Kidney tubule cell (primary cell): ENCODE measurements at places on chromosomes 2 and 18.

GRCh38 chr2:158598862-158599517, 142.2 kb downstream of the PKP4 start:
- no peak for DNase-seq

DNA sequence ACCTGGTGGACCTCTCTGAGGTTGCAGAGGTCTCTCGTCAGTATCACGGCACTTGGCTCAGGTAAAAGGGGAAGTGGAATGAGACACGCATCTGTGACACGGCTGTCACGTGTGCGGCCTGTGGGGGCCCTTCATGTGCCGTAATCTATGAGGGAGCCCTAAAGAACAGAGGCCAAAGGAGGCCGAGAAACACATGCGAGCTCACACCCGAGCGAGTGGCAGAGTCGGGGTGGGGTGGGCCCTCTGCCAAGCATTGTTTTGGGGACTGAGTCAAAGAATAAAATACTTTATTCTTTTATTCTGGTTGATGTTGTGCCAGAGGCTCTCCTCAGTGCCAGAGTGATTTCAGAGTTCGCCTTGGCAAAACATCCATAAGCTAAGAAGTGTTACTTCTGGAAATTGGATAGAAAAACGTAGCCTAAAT, 43.3 kb downstream of the PLB1 start:
- no peak for DNase-seq

DNA sequence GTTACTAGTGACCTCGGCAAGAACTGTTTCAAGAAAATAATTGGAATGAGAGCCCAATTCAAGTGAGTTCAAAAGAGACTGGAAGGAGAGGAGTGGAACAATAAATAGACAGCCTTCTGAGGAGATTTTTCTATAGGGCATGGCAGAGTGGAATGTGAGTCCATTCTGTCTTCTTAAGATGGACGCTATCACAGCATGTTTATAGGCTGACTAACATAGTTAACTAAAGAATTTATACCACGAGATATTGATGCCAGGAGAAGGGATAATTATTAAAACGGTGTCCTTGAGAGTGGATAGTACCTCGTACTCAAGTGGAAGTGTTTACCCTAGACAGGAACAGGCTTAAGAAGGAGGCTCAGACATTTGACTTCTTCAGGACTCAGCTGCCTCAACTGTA, 143.5 kb upstream of the RBBP8 start:
- DNase-seq, result peak; percentile 6

- DNase-seq, result no peak
Measured at GRCh38 chr2:54574860-54575247, 118.7 kb downstream of the SPTBN1 start.

DNA sequence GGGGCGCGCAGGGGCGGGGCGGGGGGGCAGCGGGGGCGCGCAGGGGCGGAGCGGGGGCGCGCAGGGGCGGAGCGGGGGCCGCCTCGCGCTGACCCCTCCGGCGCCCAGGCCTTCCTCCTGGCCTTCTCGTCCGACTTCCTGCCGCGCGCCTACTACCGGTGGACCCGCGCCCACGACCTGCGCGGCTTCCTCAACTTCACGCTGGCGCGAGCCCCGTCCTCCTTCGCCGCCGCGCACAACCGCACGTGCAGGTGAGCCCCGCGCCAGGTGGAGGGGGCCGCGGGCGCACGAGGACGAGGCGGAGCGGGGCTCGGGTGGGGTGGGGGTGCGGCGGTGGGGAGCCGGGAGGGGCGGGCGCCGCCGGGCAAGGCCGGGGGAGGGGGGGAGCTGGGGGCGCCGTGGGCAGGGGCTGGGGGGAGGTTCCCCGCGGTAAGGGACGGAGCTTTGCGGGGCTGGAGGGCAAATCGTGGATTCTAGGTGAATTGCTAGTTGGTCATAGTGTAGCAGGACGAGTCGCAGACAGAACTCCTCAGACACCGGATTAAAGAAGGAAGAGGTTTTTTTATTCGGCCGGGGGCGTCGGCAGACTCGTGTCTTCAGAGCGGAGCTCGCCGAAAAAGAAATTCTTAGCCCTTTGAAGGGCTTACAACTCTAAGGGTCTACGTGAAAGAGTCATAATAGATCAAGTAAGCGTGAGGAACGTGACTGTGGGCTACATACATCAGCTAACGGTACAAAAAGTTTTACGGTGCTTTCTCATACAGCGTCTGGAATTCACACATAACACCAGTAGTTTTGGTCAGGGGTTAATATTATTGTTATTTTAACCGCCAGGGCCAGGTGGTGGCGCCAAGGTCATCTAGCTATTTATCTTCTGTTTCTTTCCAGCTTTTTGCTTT, 29.9 kb downstream of the ANO7 start:
- peak; percentile 72 for DNase-seq

- peak; percentile 58 for DNase-seq
Measured at GRCh38 chr18:69257861-69258458, 142.7 kb upstream of the DOK6 start.

- DNase-seq, result no peak
Measured at GRCh38 chr2:25375371-25375988, 33.8 kb upstream of the DNMT3A start.

DNA sequence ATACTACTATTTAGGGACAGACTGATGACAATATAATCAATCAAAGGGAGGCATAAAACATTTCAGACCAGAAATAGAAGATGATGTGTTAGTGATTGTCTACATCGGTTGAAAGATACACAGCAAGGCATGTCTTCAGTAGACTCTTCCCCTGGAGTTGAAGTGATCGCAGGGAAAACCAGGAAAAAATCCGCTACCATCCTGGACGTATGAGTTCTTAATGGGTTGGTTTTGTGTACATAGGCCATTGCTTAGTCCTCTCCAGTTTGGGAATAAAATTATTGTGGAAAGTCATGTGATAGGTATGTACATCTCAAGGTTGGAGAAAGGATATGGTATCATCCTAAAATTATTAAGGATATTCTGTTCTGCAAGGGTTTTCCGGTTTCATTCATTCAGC, 4.3 kb downstream of the APCDD1 start:
- no peak for DNase-seq

DNA sequence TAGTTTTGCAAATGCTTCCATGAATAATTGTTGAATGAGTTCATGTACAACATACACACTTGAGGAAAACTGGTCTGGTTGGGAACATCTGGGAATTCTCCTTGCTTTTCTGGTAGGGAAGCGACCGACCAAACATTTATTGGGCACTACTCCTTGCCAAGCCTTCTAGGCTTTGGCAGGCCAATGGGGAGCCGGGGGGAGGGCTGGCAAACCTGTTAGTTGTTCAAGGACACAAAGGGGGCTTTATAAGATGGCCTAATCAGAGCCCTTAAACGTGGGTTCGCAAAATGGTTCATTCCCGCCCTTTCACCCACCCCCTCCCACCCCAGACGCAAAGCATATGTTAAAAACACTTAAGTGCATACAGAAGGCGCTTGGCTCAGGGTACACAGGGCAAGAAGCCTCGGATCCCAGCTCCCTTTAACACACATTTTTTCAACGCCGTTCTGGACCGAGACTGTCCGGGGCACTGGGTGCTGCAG, 844 bp upstream of the VSNL1 start:
- DNase-seq, result peak; percentile 36

DNA sequence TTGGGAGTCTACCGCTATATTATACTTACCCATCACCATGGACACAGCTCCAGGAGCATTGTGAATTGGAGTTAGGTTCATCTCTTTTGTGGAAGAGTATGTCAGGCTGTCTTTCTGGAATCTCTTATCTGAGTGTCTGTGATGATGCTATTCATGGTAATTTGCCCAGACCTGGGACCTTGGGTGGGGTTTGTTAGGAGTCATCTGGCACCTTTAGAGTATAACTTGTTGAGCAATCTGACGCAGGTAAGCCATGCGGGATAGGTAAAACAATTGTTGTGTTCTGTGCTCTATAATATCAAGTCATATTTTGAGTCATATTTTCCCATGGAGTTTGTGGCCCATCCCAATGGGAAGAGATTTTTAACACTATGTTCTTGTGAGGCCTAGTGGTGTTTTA, 49.7 kb upstream of the MAPRE2 start:
- DNase-seq, result no peak

DNA sequence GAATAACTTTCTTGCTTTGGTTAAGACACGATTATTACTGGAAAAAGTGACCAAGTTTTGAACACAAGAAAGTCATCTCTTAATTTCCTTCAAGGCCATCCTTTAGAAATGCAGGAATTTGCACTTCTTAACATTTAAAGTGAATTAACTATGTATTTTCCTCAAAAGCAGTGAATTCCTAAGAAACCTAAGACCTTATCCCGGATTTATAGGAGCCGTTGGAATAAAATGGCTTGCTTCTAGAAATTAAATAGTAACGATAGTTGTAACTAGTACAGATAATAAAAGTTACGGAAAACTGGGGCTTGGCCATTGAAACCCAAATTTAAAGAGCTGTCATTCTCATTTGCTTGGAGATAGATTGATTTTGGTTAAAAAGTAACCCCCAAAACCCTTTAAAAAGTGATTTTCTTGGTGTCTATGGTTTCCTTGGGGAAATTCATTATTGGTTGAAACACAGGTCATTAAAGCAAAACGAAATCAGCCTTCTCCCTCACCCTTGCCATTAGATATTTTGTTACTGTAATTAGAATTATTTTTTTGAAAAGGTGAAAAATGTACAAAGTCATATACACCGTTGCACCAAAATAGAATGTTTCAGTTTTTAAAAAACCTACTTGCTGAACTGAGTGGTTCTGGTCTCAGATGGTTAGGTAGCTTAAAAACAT, 2.0 kb downstream of the SKOR2 start:
- DNase-seq, result no peak

DNA sequence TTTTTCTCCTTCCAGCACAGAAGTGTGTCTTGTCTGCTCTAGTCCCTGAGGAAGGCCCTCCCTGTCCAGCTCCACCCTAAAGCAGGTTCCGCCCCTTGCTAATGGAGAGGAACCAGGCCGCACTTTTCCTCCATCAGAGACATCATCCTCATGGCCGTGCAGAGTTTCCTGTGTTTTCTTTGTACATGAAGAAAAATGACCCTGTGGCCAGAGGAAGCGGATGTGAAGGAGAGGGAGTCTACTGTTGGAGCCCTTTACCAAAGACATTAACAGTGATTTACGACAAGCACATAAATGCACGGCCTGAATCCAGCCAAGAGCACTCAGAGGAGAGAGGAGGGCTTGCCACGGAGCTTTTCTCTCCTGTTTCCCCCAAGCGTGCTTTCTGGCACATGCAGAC, 109.5 kb downstream of the RNF144A start:
- no peak for DNase-seq

- DNase-seq, result peak; percentile 94
Measured at GRCh38 chr2:101986376-101986775, 5.4 kb upstream of the IL1R2 start.

DNA sequence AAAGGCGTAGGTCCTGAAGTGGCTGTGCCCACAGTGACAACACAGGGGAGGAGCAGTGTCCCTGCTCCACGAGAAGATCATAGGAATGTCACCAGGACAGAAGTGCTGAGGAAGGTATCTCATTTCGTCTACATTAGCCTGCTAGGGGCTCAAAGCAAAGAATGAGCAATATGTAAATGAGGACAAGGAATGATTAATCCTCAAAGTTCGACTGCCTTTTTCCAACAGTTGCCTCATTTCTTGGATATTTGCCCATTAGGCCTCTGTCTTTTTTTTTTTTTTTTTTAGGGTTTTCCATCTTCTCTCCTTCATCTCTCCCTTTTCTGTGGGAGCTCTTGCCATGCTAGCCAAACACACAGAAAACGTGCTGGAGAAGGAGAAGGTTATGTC, 105.2 kb upstream of the ARHGAP28 start:
- DNase-seq, result peak; percentile 73

- DNase-seq, result no peak
Measured at GRCh38 chr2:189870381-189871085, 86.3 kb downstream of the PMS1 start.

- no peak for DNase-seq
Measured at GRCh38 chr2:195646424-195646823, 10.6 kb upstream of the SLC39A10 start.

DNA sequence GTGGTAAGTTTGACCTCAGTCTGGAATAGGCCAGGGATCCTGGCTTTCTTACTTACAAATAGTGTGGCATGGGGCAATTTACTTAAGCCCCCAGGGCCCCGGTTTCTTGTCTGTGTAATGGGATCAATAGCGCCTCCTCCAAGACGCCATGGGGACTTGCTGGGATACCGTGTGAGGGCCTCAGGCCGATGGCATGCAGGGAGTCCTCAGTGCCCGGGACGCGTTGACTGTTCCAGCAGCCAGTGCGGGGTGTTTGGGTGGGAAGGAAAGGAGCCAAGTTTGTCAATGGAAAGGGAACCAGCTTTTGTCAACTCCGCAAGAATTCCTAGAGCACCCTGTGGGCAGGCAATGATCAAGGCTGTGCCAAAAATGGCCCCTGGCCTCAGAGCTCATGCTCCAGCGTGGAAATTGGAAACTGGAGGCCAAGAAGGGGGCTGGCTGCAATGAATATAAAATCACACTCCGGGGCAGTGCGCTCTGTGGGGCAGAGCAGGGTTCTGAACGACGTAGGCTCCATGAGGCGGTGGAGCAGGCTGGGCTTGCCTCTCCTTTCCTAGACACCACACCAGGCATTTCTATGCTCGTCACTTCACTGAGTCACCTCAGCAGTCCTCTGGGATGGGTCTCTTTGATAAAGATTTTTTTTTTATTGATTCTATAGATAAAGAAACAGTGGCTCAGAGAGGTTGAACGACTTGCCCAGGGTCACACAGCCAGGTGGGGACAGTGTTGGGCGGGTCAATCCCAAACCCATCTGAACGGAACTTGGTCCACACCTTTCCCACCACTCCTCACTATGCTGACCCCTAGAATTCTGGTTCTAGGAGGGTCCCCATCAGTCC, 56.7 kb upstream of the ASAP2 start:
- no peak for DNase-seq

GRCh38 chr2:88738271-88738670, 46.8 kb downstream of the RPIA start:
- DNase-seq, result no peak

DNA sequence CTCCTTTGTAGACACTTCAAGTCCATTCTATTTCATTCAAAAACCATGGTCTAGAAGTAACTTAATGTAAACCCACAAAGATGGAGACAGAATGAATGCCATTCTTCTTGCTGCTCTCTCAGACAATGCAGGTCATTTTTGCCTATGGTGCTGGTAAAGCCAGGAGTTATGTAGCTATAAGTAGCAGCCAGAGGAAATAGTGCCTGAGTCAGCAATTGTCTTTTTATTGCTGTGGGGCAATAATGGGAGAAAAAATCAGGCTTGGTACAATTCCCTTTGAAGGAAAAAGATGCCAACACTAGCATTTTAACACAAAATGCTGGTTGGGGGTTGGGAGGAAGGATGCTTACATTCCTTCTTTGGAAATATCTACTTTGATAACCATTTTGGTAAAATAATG, 43.5 kb downstream of the SCN1A start:
- DNase-seq, result no peak

GRCh38 chr2:205357732-205358131, 324.6 kb upstream of the NRP2 start:
- DNase-seq, result no peak

DNA sequence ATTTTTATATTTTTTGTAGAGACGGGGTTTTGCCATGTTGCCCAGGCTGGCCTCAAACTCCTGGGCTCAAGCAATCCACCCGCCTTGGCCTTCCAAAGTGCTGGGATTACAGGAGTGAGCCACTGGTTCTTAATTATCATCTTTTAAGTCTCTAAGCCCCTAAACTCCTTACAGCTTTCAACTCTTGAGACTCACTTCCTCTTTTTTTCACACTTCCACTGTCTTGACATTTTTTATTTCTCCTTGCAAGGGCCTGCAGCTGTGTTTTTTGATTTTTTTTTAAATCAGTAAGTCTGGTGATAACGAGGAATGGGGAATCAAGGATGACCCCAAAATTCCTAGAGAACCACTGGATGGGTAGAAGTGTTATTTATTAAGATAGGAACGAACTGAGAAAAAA, 8.6 kb upstream of the ABCB11 start:
- DNase-seq, result no peak
